ENCODE measurements at places on chromosomes 5 and 9. TPM values are rescaled to one million over a fixed set of nuclear protein-coding genes. Genes with fewer than 3 reads are reported as not detected.

Gene BTNL9
- total RNA-seq = 38.9 TPM

Gene IL9
- total RNA-seq = not detected

Gene ANKRD31
- not detected for total RNA-seq

Gene WHRN
- 0.13 TPM for total RNA-seq

Gene SHISAL2B
- total RNA-seq = not detected

Gene PCDHB16
- 1.3 TPM for total RNA-seq

Gene PAEP
- total RNA-seq = not detected

Gene CEP120
- 9.2 TPM for total RNA-seq

Gene SNCB
- not detected for total RNA-seq

Gene PTGDS
- 5,119 TPM for total RNA-seq

GRCh38 chr9:92432350-92432749, 8.1 kb upstream of the OMD start:
- no peaks in the 10 kb centered on the region for H3K27me3 ChIP-seq
- DNase-seq = no peak
- H3K27ac ChIP-seq = no peak overlapping the region
- no peak overlapping the region for H3K4me3 ChIP-seq
- H3K36me3 ChIP-seq = no peaks in the 10 kb centered on the region
- H3K4me1 ChIP-seq = no peaks in the 10 kb centered on the region

GRCh38 chr5:110354915-110355644, 371.4 kb downstream of the TMEM232 start:
- no peaks in the 10 kb centered on the region for H3K36me3 ChIP-seq

DNA sequence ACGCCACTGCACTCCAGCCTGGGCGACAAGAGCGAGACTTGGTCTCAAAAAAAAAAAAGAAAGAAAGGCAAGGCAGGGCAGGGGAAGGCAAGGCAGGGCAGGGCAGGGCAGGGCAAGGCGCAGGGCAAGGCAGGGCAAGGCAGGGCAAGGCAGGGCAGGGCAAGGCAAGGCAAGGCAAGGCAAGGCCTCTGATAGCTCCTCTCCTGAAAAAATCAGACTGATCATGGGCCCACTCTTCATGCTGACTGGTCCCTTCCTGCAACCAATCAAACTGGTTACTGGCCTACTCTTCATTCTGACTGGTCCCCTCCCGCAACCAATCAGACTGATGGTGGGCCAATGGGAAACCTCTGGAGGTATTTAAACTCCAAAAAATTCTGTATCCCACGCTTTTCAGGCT, 3.4 kb upstream of the ZBTB5 start:
- H3K27me3 ChIP-seq = no peaks in the 10 kb centered on the region
- H3K4me3 ChIP-seq = no peak overlapping the region
- H3K36me3 ChIP-seq = no peaks in the 10 kb centered on the region
- DNase-seq = no peak

GRCh38 chr9:3962971-3963642, 336.8 kb downstream of the GLIS3 start:
- no peak overlapping the region for H3K4me3 ChIP-seq
- no peaks in the 10 kb centered on the region for H3K27me3 ChIP-seq
- H3K36me3 ChIP-seq = no peaks in the 10 kb centered on the region
- peak overlapping the region; percentile 40 for H3K27ac ChIP-seq
- no peaks in the 10 kb centered on the region for H3K4me1 ChIP-seq
- DNase-seq = no peak

DNA sequence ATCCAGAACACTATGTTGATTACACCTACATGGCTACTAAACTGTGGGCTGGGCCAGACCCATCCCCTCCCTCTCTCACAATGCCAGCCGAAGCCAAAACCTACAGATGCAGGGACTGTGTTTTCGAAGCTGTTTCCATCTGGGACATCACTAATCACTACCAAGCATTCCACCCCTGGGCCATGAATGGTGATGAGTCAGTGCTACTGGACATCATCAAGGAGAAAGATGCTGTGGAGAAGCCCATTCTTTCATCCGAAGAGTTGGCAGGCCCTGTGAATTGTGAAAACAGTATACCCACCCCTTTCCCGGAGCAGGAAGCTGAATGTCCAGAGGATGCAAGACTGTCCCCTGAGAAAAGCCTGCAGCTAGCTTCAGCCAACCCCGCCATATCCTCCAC, 65.0 kb downstream of the ZNF462 start:
- H3K36me3 ChIP-seq = no peaks in the 10 kb centered on the region
- H3K4me3 ChIP-seq = no peak overlapping the region
- H3K27ac ChIP-seq = no peak overlapping the region
- DNase-seq = no peak

- no peak overlapping the region for H3K4me3 ChIP-seq
- H3K27ac ChIP-seq = no peak overlapping the region
- H3K27me3 ChIP-seq = peaks cover 18% of the 10 kb centered on the region
Observed at GRCh38 chr9:130431536-130432303, 13.0 kb upstream of the ASS1 start.

DNA sequence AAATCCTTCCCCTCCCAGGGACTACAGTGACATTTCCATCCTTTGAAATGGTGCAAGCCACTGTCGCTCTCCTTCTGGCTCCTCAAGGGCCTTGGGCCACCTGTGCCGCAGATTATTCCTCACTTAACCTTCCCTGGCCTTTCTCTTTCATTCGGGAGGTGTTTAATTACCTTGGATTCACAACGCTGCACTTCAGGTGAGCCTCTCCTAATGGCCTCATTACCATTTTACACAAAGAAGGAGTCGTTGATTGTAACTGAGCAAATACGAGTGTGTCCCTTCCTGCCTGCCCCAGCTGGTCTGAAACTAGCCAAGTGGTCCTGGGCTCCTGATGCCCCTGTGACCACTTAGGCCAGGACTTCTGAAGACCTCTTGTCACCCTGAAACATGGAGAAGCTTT, 205.0 kb downstream of the CRB2 start:
- H3K27me3 ChIP-seq = no peaks in the 10 kb centered on the region
- DNase-seq = no peak
- no peak overlapping the region for H3K4me3 ChIP-seq
- H3K27ac ChIP-seq = no peak overlapping the region

GRCh38 chr9:131060900-131061630, 35.3 kb upstream of the AIF1L start:
- H3K27me3 ChIP-seq = no peaks in the 10 kb centered on the region
- no peak overlapping the region for H3K4me3 ChIP-seq
- no peaks in the 10 kb centered on the region for H3K4me1 ChIP-seq
- H3K36me3 ChIP-seq = no peaks in the 10 kb centered on the region
- no peak overlapping the region for H3K27ac ChIP-seq
